ENCODE measurements at places on chromosomes 7 and 10. TPM values are rescaled to one million over a fixed set of nuclear protein-coding genes. Genes with fewer than 3 reads are reported as not detected.

HEPACAM2 gene
- total RNA-seq, result under 0.01 TPM

LRRC61 gene
- 0.85 TPM for total RNA-seq

AKR1C8 gene
- not detected for total RNA-seq

GNGT1 gene
- total RNA-seq, result 0.37 TPM

PRKRIP1 gene
- 11.4 TPM for total RNA-seq

CTAGE6 gene
- 0.28 TPM for total RNA-seq

PHKG1 gene
- 0.43 TPM for total RNA-seq

OR2A7 gene
- total RNA-seq, result 0.14 TPM

SPDYE2B gene
- not detected for total RNA-seq

OR2A42 gene
- total RNA-seq, result not detected

EPO gene
- total RNA-seq, result not detected

CUX1 gene
- 65.2 TPM for total RNA-seq

ZEB1 gene
- 144 TPM for total RNA-seq

SLC16A9 gene
- total RNA-seq, result 0.55 TPM

ADRB1 gene
- total RNA-seq, result not detected

CDK1 gene
- total RNA-seq, result 2.6 TPM

DIP2C gene
- total RNA-seq, result 8.4 TPM

SLC26A3 gene
- total RNA-seq, result not detected

C1GALT1 gene
- total RNA-seq, result 20.8 TPM

NKX1-2 gene
- not detected for total RNA-seq

ACSL5 gene
- 1.7 TPM for total RNA-seq

CPVL gene
- total RNA-seq, result 0.71 TPM

TWIST1 gene
- 42.2 TPM for total RNA-seq

LGI1 gene
- total RNA-seq, result 0.14 TPM

CLDN4 gene
- 0.14 TPM for total RNA-seq

VENTX gene
- total RNA-seq, result not detected

TMEM229A gene
- not detected for total RNA-seq

COBL gene
- total RNA-seq, result 0.09 TPM
